GM23248 (cell line): ENCODE measurements at places on chromosomes 4 and X. TPM values are rescaled to one million over a fixed set of nuclear protein-coding genes. Genes with fewer than 3 reads are reported as not detected.

GRCh38 chrX:32150141-32150540, 1061.2 kb downstream of the DMD start:
- DNase-seq: no peak

GRCh38 chrX:130788786-130789581, 114.0 kb downstream of the ENOX2 start:
- DNase-seq: no peak

Gene MTNR1A
- not detected in 2 replicates for total RNA-seq

Gene HGFAC
- not detected in 2 replicates for total RNA-seq

- DNase-seq: no peak
Measured at GRCh38 chr4:37441231-37442061, 196.9 kb downstream of the NWD2 start.

Gene PALLD
- 14.5 and 17.9 TPM in 2 replicates for total RNA-seq

GRCh38 chr4:24568425-24568824, 15.9 kb downstream of the DHX15 start:
- peak; percentile 72 for DNase-seq

GRCh38 chr4:80990851-80991250, 39.7 kb upstream of the BMP3 start:
- no peak for DNase-seq

Gene BMPR1B
- 0.76 TPM in 2 replicates for total RNA-seq

DNA sequence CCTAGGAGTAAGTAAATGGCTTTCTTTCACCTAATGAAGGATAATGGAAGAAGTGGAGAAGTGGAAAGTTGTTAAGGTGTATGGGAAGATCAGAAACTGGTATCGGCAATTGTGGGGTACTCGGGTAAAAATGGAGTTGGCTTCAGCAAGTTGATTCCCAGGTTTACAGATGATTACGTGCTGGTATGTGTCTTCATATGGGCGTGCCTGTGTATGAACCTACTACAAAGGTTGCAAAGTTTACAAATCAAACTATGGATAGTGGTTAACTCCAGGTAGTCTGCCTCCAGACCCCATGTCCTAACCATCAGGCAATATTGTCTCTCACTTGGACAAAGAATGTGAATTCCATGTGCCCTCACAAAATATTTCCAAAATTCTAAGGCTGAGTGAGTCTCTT, 773 bp downstream of the TLR3 start:
- DNase-seq: no peak

GRCh38 chrX:646796-647195, 16.2 kb downstream of the SHOX start:
- no peak for DNase-seq

- DNase-seq: no peak
Measured at GRCh38 chr4:183857040-183857439, 48.1 kb upstream of the STOX2 start.

Gene DUX4
- total RNA-seq: not detected in 2 replicates

GRCh38 chr4:143763587-143763986, 63.1 kb upstream of the FREM3 start:
- DNase-seq: no peak

Gene MTCP1
- 1.8 and 6.3 TPM in 2 replicates for total RNA-seq

- DNase-seq: no peak
Measured at GRCh38 chrX:149037281-149037870, 467.7 kb downstream of the IDS start.

- no peak for DNase-seq
Measured at GRCh38 chr4:78971776-78972175, 32.5 kb upstream of the PAQR3 start.

DNA sequence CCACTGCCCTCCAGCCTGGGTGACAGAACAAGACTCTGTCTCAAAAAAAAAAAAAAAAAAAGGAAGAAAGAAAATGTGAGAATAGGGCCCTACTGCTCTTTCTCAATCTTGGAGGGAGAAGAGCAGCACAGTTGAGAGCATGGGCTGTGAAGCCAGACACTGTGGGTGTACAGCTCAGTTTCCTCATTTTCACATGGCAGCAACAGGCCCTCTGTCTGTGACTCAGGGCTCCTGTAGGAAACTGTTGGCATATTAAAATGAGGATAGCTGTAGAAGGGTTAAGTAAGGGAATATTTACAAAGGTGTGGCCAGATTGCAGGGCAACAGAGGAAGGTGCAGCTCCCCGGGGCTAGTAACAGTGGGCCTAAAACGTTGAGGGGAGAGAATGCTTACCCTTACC, 3.4 kb downstream of the AKAP14 start:
- peak; percentile 12 for DNase-seq

GRCh38 chrX:41684138-41684537, 4.6 kb upstream of the GPR34 start:
- no peak for DNase-seq

DNA sequence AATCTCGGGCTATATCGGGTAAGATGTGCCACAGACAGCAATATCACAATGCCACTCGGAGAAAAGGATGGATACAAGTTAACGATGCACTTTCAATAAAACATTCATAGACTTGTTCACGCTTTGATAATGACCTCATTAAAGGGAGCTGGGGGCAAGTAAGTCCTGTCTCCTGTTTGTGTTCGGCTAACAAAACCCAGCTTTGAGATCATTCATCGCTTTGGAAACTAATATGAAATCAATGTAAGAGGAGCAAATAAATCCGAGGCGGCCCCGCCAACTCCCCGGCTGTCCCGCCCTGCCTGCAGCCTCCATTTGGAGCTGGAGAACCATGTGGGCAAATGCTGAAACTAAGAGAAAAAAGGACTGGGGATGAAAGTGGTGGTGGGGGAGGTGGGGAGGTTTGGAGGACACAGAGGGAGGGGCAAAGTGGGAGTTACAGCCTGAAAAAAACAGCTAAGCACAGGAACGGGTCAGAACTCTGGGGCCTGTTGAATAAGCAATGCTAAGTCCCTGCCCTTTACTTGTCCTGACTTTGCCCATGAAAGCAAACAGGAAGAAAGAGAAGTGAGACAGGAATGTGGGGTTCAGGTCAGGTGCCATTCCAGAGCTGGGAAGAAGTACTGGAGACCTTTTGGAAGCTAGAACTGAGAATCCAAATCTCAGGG, 3.5 kb upstream of the GSX2 start:
- no peak for DNase-seq

DNA sequence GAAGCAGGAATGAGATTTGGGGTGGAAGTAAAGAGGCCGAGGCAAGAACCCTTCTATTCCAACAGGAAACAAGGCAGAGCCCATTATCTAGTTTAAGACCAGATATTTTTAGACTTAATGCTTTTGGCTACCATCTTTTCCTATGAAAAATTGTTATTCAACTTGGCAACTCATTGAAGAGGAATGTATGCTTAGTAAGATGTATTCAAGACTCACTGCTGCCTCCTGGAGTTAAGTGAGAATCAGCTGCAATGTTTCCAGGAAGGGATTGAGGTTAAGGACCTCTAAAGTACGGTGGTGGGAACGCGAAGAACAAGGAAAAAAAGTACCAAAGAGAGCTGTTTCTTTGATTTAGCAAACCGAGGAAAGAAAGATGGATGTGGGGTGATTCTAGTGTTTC, 89.1 kb downstream of the RAPGEF2 start:
- peak; percentile 85 for DNase-seq

DNA sequence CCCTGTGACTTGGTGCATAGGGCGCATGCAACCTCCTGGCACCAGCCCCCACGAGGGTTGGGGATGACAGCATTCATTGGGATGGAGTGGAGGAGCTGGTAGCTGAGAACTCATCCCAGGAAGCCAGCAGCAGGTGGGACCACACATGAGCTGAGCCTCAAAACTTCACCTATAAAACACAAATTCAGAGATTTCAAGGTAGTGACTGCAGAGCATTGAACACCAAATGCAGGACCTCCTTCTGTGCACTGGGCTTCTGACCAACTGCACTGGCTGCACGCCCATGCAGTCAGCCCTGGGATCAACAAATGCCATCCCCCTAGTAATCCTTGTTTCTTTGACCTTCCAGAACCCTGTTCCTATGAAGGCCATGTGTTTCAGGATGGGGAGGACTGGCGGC, 197.8 kb downstream of the FRAS1 start:
- DNase-seq: no peak

- DNase-seq: no peak
Measured at GRCh38 chrX:18890049-18890381, 93.9 kb downstream of the PHKA2 start.

- no peak for DNase-seq
Measured at GRCh38 chr4:183907871-183908683, 3.0 kb downstream of the STOX2 start.

- DNase-seq: peak; percentile 78
Measured at GRCh38 chr4:52051213-52051614, at the start of gene SPATA18. Gene SPATA18, plus strand, starts transcription at chr4:52051304. Its CDS starts 401 bp downstream, at chr4:52051705.

Gene DCHS2
- not detected in 2 replicates for total RNA-seq

GRCh38 chrX:23012162-23012561, 12.4 kb downstream of the DDX53 start:
- DNase-seq: no peak

- peak; percentile 90 for DNase-seq
Measured at GRCh38 chr4:5710961-5711478, at the start of gene EVC. Gene EVC, plus strand, starts transcription at chr4:5711201. Its CDS starts 180 bp downstream, at chr4:5711381.

DNA sequence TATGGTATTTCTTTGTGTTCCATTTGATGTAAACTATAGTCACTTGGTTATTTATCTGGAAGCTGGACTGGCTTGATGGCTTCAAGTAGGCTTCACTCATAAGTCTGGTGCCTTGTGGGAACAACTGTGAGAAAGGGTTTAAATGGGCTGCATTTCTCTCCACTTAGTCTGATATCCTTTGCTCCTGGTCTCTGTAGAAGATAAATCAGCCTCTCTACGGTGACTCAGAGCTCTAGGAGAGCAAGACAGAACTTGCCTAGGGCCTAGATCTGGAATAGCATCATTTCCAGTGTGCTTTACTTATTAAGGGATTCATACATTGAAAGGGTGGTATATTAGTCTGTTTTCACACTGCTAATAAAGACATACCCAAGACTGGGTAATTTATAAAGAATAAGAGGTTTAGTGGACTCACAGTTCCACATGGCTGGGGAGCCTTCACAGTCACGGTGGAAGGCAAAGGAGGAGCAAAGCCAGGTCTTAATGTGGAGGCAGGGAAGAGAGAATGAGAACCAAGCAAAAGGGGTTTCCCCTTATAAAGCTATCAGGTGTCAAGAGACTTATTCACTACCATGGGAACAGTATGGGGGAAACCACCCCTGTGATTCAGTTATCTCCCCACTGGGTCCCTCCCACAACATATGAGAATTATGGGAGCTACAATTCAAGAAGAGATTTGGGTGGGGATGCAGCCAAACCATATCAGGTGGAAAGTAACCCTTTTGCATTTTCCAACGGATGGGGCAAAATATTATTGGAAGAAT, 1746.4 kb upstream of the PCDH7 start:
- DNase-seq: peak; percentile 1

Gene MPP1
- 16.7 and 22.7 TPM in 2 replicates for total RNA-seq

DNA sequence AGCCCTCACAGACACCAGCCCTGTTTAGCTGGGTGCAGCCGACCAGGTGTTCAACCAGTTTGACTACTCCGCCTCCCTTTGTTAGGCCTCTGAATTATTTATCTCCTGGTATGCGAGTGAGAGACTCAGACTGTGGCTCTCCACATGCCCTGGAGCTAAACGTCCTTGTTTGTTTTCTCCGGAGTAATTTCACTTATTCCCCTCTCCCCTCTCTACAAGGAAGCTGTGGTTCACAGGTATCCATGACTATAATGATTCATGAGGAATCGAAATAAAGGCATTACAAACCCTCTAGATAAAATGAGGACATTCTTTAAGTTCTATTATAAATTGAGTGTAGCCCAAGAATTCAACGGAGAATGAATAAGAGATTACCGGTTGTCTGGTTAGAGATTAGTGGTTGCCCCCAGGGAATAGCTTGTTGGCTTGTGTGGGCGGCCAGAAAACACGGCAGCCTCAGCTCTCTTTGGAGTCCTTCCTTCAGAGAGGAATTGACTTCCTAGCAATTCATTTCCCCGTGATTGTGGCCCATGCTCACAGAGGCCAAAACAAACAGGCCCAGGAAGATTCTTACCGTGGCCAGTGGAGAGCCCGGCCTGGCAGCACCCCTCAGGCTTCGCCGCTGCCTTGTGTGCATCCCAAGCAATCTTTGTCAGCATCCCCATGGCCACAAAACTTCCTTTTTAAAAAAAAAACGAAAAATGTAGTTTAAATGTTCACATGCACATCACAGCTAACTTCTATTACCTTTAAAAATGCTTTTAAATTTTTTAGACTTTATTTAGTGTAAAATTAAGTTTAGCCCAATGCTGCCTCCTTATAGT, 60.2 kb upstream of the CBR4 start:
- peak; percentile 96 for DNase-seq
